Astrocyte (in vitro differentiated cells and primary cell): ENCODE measurements at places on chromosomes 4 and X. TPM values are rescaled to one million over a fixed set of nuclear protein-coding genes. Genes with fewer than 3 reads are reported as not detected.

GRCh38 chr4:2365913-2366210, 52.6 kb downstream of the ZFYVE28 start:
- H3K4me3 ChIP-seq = no peak overlapping the region
- no peaks in the 10 kb centered on the region for H3K36me3 ChIP-seq
- no peaks in the 10 kb centered on the region for H3K4me1 ChIP-seq
- DNase-seq = no peak
- H3K27ac ChIP-seq = no peak overlapping the region
- peaks cover 15% of the 10 kb centered on the region for H3K27me3 ChIP-seq

DNA sequence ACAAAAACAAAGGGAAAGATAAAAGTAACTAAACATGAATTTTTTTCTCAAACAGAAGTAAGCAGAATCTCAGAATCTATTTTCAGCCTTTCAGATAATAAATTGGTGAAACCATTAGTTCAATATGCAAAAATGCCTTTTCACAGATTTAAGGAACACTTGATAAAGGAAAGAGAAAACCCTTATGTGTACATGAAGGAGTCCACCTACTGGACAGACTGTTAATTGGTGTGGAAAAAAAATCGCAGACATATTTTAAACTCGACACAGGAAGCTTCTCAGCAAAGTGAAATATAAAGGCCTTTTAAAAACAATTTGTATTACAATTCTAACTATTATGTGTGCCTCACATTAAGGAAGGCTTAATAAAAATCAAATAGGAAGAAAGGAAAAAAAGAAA, 22.3 kb downstream of the COX7B2 start:
- no peaks in the 10 kb centered on the region for H3K36me3 ChIP-seq
- no peak overlapping the region for H3K27ac ChIP-seq
- H3K4me1 ChIP-seq = no peaks in the 10 kb centered on the region
- H3K27me3 ChIP-seq = no peaks in the 10 kb centered on the region
- peak; percentile 4 for DNase-seq

The SRPK3 gene
- total RNA-seq = not detected in 2 replicates

The CCDC120 gene
- total RNA-seq = 6.3 and 8.2 TPM in 2 replicates
